ENCODE measurements at places on chromosomes 12 and 14. TPM values are rescaled to one million over a fixed set of nuclear protein-coding genes. Genes with fewer than 3 reads are reported as not detected.

The BBOF1 gene
- 14.4 TPM for polyA plus RNA-seq

The AKAP5 gene
- 7.4 TPM for polyA plus RNA-seq

The KCNC2 gene
- polyA plus RNA-seq: 0.55 TPM

DNA sequence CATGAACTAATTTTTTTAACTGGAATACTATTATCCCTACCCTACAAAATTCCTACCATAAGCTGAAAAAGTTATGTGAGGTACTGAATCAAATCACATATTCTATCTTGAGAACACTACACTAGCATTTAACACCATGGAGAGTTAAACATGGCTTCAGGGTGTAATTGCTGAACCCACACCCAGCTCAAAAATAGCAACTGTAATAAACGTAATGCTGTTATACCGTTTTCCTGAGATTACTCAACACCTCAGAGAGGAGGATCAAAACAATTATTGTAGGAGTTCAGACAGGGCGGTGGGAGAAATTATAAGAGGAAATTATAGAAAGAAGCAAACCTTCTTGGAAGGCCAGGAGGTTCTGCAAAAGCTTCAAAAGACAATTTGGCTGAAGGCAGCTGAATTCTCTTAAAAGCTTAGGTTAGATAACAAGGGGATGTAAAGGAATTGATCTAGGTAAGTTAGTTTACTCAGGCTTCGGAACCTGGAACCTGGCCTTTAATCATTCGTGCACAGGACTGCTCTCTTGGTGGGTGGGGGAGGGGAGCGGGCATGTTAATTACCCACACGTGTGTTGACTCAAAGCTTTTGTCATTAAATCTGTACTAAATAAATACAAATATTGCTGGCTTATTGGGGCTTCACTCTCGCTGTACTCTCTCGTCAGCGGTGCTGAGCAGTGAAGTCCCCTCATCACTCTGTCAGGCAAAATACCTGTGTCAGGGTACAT, 12.1 kb upstream of the IPO8 start:
- no peak for DNase-seq

GRCh38 chr12:52761802-52762201, 15.3 kb downstream of the KRT76 start:
- DNase-seq: no peak

DNA sequence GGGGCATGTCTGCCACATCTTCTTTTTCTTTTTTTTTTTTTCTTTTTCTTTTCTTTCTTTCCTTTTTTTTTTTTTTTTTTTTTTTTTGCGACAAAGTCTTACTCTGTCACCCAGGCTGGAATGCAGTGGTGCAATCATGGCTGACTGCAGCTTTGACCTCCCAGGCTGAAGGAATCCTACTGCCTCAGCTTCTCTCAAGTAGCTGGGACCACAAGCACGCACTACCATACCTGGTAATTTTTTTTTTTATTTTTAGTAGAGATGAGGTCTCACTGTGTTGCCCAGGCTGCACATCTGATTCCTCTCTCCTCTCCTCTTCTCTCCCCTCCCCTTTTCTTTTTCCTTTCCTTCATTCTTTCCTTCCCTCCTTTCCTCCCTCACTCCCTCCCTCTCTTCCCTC, 18.5 kb downstream of the SLC15A5 start:
- DNase-seq: no peak

DNA sequence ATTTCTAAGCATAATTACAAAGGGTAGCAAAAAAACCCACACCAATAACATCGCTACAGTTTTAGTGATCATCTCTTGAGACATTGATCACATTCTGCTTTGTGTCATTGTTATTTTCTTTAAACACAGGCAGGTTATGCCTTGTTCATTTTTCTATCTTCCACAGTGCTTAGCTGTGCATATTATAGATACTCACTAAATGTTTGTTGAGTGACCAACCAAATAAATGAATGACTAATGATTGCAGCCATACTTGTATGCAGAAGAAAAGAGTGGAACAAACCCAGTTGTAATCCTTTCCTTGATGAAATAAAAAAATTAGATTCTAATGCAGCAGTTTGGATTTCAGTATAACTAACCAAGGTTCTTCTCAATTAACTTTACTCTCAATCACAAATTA, 81.0 kb upstream of the RASSF8 start:
- DNase-seq: no peak

GRCh38 chr12:49627752-49628360, 4.5 kb downstream of the PRPF40B start:
- DNase-seq: no peak

- DNase-seq: no peak
These were observed 50.1 kb downstream of the ZC3H14 start for GRCh38 chr14:88612981-88613380.

- DNase-seq: no peak
These were observed 15.4 kb downstream of the PDE1B start for GRCh38 chr12:54564768-54565167.

DNA sequence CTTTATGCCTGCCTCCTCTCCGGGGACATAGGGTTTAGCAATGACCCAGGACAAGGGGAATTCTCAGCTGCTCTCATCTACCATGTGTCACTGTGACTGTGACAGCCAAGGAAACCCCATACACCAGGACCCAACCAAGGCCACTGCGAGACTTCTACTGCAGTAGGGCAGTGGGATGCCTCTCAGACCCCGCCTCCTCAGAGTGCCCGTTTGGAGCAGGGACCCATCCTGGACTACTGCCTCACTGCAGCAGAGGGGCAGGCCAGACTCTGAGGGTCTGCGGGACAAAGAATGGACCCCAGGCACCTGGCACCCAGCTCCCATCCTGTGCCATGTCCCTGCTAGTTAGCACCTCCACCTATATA, 71.3 kb upstream of the DDX11 start:
- DNase-seq: no peak

Data from renal pelvis (tissue), 12 donors.